ENCODE measurements at places on chromosomes 7 and 10.

DNA sequence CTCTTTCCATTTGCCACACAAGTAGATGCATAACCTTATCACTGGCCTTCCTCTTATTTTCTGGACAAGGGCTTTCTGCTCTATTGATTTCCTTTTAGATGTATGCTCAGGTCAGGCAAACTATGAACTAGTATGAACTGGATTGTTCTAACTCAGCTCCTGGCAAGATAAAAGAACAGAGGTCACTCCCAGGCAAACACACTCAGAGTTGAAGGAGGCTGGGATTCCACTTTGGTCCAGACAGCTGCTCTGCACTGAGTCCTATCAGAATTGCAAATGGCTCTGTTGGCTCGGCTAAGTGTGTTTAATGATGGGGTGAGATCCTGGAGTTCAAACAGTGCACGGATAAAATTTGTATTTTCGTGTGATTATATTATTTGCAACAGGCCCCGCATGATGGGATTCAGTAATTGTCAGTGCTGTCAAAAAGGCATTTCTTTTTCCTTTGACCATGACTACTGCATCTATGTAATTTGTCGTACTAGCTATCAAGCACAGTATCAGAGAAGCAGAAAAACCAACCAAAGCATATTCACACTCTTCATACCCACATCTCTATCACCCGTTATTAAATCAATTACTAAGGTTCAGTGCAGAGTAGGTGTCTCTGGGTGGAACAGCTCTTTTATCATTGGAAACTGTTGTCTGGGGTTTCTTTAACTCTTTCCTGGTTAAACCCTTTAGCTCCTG is 288.1 kb upstream of the PRKCQ start:
- DNase-seq, result no peak

DNA sequence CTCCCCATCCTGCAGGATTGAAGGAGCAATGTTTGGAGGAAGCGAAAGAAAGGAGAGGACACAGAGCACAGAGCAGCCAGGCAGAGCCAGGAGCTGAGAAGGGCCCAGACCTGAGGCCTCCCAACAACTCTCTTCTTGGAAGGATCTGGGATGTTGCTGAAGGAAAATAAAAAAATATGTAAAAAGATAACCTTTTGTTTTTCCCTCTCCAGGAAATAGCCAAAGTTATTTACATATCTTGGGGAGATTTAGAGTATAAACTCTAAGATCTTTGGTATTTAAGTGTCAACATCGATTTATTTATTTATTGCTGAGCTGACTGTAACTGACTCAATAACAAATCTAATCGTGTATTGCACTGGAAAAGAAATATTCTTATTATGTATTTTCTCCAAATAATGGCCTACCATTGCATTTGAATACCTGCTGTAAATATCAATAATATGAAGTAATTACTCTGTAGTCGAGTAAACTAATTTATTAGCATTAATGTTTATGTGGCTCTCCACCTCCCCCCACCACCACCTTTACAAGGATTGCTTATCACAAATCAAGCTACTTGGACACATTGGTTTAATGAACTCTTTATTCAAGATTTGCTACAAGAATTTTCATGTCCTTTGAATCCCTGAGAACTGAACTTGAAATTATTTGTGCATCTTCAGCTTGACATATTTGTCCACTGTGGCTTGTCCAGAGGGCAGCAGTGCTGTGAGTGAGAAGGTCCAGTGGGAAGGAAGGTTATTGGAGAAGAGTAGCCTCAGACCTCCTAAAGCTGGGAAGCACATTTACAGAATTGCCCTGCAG is 1.8 kb upstream of the HOXA11 start:
- DNase-seq, result no peak

DNA sequence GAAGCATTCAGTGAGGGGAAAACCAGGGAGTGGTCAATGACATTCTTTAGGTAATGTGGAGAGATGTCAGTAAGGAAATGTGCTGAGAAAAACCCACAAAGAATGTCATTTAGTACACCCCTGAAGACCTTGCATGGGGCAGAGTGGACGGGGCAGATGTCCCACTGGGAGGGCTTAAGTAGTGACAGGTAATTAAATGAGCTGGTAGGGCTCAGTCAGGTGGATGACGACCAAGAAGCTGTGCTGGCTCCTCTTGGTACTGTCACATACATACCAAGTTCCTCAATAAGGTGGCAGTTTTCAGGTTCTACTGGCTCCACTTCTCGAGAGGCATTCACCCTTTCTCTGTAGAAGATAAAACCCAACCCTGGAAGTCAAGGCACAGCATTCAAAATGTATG is 1.8 kb downstream of the PON3 start:
- no peak for DNase-seq

GRCh38 chr7:99955247-99955646 is 20.6 kb downstream of the AZGP1 start:
- no peak for DNase-seq

GRCh38 chr7:141053626-141054025 is 20.2 kb upstream of the TMEM178B start:
- no peak for DNase-seq

GRCh38 chr10:79166312-79166721 is 97.6 kb downstream of the ZMIZ1 start:
- DNase-seq, result no peak

- DNase-seq, result no peak
Measured at GRCh38 chr7:7719236-7719635, 829 bp upstream of the RPA3 start.

DNA sequence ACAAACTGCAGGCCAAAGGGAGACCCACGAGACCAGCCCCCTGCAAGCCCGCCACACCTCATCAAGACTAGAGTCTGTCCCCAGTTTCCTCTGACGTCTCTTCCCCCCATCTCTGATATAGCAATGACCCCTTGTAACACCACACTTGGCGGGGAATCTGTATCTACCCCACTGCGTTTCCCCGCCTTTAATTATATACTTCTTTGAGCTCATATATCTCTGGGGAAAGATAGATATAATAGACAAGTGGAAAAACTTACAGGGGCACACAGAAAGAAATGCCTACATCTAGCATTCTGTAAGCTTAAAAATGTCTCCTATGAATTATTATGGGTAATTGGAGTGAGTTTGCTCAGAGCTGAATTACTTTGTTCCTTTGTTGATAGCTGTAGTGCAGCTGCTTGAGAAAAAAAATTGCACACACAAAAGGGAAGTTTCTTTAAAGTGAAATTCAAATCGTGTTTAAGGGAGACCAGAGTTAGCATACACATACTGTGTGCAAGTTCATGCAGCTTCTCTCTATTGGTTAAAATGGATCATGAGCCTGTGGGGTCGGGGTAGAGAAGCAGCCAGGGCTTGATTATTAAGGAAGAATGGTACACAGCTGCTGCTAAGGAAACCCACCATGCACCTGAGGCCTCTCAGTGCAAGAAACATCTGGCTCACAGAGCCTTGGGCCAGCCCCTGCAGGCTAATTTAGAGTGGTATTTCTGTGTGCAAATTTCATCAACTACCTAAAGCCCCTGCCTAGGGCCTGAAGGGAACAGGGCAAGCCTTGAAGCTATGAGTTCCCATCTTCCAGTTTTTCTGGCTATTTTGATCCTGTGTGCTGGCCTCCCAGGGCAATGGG is 32.5 kb downstream of the CDCA7L start:
- DNase-seq, result no peak

GRCh38 chr7:128454808-128455542 is 703 bp upstream of the HILPDA start:
- no peak for DNase-seq

DNA sequence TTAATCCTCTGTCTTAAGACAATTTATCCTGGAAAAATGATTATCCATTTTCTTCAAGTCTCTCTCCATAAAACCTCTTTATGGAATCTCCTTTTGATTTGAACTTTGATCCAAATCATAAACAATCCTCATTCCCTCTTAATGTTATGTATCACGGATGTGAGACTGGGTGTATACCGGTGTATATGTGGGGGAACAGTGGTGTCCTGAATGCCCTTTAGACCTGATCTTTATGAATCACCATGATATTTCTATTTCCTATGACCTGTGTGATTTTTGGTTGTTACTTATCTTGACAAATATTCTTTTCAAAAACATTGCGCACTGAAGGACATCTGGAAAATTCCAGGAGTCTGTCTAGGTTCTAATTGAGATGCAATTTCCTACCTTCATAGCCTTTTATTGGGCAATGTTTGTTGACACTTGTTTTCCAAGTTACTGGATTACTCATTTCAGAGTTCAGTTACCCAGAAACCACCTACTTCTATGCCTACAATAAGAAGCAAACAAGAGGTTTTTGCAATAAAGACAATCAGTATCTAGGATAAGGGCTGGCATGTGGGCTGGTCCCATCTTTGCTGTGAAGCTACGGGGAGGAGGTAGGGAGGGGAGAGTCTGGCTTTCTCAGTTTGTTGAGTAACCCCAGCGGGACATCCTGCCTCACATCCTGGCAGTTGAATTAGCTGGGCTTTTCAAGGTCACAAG is 190.4 kb downstream of the CTTNBP2 start:
- DNase-seq, result no peak

DNA sequence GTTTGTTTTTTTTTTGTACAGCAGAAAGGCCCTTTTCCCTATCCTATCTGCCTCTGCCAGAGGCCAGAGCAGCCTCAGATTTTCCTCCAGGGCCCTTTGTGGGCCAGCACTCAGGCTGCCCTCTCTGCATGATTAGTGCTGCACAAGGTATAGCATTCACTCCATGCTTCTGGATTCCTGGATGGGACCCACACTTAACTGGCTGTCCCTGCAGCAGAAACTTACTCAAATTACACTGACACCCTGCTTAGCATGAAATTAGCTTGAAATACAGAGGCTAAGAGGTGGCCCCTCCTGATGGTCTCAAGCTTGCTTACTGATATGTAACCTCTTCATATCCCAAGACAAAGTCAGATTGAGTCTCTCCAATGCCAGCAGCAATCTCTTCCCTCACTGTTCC is 239.3 kb downstream of the SORCS1 start:
- no peak for DNase-seq

GRCh38 chr10:70891627-70892026 is 3.3 kb upstream of the PCBD1 start:
- DNase-seq, result no peak

DNA sequence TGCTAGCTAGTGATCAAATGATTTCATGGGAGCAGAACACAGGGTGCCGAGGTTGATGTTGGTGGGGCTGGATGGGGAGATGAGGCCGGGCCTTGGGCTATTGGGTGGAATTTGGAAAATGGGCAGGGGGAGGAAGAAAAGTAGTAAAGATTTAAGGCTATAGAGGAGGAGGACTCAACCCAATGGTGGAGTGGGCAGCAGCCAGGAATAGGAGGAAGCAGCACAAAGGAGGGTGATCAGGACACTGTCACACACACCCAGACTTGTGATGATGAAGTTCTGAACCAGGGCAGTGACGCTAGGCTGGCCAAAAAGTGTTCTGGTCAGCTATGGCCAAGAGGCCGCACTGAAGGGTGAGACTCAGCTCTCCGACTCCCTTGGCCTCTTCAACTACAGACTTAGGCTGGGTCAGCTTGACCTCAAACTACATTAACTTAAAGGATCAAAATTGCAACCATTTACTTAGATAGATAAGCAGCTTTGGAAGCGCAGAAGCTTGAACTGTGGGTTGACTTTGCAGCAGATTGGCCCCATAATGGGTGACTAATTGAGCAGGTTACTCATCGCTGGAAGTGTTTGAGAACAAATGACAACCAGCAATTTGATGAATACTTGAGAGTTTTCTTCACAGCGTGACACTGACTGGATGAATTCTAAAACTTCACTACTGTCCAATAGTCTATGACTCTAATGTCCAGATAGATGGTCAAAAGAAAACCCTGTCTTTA is 29.4 kb upstream of the GPR26 start:
- DNase-seq, result no peak

- DNase-seq, result no peak
Measured at GRCh38 chr7:139767561-139767982, 10.2 kb downstream of the HIPK2 start.

DNA sequence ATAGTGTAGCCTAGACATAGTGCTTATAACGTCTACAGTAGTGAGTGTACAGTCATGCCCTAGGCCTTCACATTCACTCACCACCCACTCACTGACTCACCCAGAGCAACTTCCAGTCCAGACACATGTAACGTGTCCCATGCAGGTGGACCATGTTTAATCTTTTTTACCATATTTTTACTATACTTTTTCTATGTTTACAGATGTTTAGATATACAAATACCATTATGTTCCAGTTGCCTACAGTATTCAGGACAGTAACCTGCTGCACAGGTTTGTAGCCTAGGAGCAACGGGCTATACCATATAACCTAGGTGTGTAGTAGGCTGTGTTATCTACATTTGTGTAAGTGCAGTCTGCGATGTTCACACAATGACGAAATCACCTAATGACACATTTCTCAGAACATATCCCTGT is 11.0 kb downstream of the MPP7 start:
- no peak for DNase-seq

DNA sequence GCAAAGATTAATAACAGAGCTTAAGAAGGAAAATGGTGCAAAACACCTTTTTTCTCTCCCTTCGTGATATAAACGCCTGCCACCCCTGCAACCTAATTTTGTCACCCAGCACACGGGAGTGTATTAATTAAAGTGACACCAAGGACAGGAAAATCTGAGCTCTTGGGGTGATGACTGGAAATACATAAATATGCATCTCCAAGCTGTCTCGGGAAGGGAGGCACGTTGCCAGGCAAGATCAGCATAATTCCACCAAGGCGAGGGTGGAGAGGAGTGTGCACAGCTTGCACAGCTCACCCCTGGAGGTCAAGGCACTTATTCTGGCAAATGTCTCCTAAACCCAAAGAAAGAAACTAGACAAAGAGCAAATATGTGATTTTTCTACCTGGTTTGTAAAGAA is 700.9 kb downstream of the GRID1 start:
- DNase-seq, result no peak

- no peak for DNase-seq
Measured at GRCh38 chr7:6251653-6252052, 20.8 kb downstream of the CYTH3 start.

DNA sequence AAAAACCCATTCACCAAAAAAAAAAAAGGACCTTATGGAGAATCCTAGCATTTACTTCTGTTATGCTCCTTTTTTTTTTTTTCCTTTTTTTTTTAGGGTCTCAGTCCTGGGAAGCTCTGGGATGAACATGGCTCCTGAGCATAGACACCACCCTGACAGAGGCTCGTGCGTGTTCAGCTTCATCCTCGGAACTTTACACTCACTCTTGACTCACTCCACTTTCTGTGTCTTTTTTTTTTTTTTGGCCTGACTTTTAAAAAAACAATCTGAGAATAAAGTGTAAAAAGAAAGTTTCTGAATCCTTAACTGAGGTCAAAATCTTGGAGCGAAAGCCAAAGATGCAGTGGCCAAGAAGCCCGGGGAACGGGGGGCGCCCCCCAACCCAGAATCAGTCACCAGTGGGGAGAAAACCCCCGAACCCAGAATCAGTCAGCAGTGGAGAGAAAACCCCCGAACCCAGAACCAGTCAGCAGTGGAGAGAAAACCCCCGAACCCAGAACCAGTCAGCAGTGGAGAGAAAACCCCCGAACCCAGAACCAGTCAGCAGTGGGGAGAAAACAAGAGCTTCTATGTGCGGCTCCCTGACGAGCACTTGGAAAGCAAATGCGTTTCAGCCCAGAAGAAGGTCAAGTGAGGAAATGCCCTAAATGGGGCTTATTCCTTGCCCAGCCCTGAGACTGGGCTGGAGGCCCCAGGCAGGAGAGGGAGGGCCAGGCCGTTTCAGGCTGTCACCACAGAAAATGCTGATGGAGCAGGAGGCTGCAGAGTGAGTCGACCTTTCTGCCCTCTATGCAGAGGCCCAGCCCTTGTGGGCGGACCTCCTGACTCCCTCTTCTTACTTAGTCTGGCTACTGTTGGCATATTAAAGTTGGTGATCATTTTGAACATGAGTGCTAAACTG is 19.0 kb upstream of the PFKP start:
- no peak for DNase-seq

Measured in stimulated activated CD4-positive, alpha-beta T cell treated with anti-CD3 and anti-CD28 coated beads, Interleukin-1b, Interleukin-23, amount 100 ng/mL, for 1 hour (primary cell).